ENCODE measurements at places on chromosomes 2 and 18.

DNA sequence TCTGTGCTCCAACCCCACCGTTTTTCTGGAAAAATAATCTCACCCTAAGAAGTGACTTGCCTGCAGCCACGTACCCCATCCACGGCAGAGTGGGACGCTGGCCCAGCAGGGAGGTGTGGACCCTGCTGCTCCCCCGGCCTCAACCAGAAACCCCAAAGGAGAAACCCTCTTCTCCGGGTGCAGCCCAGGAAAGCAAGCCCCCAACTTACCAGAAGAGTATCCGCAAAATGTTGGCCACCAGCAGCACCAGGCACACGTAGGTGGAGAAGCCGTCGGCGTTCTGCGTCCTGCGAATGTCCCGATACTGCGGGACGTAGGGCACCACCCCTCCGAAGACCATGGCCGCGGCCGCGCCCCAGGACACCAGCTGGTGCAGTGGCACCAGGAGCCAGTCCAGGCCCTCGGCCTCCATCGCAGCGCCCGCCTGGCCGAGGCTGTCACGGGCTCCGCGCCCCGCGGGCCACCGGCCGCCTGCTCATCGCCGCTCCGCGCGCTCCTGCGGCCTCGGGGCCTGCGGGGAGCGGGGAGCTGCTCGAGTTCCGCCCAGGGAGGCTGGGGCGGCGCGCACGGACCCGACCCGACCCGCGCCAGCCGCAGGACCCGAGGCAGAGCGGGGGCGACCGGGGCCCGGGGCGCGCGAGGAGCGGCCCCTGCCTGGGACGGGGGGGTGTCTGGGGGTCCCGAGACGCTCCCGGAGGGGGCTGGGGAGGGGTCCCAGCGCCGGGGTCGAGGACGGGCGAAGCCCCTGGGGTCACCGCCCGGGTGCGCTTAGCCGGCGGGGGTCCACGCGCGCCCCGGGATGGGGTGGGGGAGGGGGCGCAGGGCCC is 725 bp downstream of the SLC66A2 start:
- DNase-seq: no peak

DNA sequence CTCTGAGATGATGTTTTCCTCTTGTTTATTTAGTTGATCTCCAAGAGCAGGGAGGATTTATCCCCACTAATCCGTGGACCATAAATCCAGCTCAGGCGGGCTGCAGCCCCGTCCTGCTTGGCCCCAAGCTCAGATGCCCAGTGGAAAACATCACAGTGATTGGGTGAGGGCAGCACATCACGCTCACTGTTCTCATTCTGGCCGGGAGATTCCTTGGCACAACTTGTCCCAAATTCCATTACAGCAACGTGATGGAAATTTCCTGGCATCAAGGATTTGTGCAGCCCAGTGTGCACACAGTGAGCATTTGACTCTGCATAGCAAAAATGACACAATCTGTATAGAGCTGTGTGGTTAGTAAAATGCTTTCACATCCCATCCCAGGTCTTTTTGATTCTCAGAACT is 96.8 kb downstream of the VAPA start:
- DNase-seq: no peak

GRCh38 chr18:48775372-48776155 is 175.2 kb downstream of the SMAD7 start:
- DNase-seq: no peak

- no peak for DNase-seq
Observed at GRCh38 chr2:12637754-12638153, 79.0 kb upstream of the TRIB2 start.

DNA sequence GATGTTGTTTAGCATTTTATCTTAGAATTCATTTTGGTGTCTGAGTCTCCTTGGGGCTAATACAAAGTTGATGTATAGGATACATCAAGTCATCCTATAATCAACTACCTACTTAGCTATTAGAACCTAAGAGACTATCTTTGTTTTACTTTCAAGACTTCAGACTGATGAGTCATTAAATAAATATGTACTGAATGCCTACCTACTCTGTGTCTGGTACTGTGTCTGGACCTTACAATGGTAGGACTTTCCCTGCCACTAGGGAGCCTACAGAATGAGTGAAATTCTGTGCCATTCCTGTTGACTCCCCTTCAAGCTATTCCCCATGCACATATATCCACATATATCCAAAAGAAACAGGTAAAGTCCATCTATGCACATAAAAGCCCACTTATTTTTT is 114.5 kb downstream of the ERBB4 start:
- no peak for DNase-seq
